HuH-7 (cell line): ENCODE measurements at places on chromosomes 2 and 18.

DNA sequence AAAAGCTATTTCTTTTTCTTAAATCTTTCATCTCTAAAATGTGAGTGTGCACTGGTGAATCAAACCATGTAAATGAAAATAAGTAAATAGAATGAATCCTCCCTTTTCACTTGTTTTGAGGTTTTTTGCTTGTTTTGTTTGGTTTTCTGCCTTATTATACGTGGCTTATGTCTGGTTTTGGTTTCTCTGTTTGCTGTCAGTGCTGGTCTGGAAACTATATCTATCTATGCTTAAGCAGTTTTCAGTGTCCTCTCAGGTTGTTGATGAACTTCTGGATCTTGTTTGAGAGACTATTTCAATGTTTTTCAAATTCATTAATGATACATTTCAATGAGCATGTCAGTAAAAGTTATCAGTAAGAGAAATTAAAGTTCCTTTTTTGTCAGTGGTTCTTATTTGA lies 48.1 kb upstream of the TNFRSF11A start:
- DNase-seq = no peak

- DNase-seq = no peak
Measured at GRCh38 chr2:157593411-157593810, 35.3 kb downstream of the ACVR1C start.

GRCh38 chr2:240892356-240892755 lies 3.6 kb downstream of the MAB21L4 start:
- DNase-seq = no peak

- DNase-seq = no peak
Measured at GRCh38 chr2:44071454-44072046, 75.8 kb upstream of the LRPPRC start.

DNA sequence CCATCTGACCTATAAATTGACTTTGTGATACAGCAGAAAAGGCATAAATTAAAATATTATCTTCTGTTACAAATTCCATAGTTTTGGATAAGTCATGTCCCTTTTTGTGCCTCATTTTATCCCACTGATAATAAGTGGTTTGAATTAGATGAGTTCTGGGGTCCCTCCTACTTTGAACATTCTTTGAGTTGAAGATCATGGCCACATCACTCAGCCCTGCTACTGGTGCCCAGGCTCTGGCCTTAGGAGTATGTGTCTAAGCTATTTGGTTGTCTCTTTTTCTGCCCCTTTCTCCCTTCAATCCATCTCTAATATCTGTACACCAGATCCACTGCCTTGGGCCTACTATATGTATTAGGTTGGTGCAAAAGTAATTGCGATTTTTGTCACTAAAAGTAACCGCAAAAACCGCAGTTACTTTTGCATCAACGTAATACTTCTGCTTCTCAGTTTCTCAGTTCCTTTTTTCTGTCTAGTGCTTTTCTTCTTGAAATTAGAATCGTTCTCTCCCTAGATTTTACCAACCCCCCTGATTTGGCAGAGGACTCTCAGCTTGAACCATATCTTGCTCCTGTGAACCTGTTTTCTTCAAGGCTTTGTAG lies 362.5 kb upstream of the TNP1 start:
- DNase-seq = no peak

- no peak for DNase-seq
Measured at GRCh38 chr2:44833171-44834069, 108.1 kb upstream of the SIX3 start.

- no peak for DNase-seq
Measured at GRCh38 chr2:108625828-108626195, 91.5 kb downstream of the LIMS1 start.

- DNase-seq = peak; percentile 52
Measured at GRCh38 chr2:237060534-237061312, 25.0 kb upstream of the COPS8 start.

- DNase-seq = no peak
Measured at GRCh38 chr2:118842661-118843482, 4.6 kb downstream of the EN1 start.

DNA sequence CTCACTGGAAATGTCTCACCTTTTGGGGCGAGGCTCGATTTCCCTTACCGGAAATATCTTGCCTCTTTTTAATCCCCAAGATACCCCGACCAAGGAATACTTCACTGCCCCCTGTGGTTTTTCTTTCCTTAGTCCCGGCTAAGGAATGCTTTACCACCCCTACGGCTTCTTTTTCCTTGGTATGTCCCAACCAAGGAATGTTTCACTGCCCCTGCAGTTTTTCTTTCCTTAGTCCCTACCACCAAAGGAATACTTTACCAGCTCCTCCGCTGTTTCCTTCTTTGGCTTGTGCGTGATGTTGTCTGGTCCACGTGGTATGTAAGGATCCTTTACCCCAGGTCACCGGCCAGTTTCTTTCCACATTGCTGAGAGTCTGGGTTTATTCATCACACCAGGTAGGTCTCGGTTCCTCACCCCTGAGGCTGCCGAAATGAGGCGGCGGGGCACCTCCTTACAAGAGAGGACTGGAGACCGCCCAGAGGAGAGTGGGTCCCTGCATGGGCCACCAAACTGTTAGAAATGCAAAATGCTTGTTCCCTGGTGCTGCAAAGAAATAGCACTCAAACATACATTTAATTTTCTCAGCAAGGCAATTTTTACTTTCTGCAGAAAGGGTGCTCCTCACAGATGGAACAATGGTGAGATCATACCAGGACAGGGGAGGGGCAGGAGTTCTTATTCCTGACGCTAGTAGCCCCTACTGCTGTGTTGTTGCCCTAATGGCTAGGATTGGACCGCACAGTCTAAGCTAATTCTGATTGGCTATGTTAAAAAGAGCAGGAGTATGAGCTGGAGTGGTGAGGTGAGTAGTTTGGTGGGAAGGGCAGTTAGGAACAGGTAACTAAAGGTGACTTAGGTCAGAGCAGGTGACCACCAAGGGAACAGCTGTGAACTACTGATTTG lies 33.4 kb upstream of the CLASP1 start:
- no peak for DNase-seq

DNA sequence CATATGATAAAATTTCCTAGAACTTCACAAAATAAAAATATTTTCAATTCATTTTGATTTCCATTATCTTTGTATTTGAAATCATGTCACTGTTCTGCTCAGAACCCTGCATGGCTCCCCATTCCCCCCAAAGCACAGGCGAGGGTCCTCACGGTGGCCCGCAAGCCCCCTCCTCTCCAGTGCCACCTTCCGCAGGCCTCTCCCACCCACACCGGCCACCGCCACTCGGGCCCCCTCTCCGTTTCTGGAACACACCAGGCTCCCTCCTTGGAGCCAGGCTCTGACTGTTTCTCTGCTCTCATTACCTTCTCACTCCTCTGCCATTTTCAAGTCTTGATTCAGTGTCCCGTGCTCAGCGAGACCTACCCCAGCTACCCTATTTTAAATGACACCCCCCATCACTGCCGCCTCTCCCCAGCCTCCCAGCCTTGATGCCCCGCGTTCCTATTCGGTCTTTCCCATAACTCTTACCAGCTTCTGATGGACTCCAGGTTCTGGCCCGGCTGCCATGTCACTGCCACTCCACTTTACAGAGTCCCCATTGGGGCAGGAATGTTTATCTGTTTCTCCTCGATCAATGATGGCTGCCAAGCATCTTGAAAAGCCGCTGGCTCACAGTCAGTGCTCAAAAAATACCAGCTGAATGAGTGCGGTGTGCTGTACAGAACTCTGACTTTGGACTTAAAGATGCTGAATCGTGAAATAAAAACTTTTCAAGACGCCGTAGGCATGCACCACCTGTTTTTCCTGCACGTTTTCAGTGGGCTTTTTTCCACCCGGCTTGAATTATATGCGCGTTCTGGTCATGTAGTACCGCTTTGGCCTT lies 201.0 kb downstream of the GBX2 start:
- no peak for DNase-seq

DNA sequence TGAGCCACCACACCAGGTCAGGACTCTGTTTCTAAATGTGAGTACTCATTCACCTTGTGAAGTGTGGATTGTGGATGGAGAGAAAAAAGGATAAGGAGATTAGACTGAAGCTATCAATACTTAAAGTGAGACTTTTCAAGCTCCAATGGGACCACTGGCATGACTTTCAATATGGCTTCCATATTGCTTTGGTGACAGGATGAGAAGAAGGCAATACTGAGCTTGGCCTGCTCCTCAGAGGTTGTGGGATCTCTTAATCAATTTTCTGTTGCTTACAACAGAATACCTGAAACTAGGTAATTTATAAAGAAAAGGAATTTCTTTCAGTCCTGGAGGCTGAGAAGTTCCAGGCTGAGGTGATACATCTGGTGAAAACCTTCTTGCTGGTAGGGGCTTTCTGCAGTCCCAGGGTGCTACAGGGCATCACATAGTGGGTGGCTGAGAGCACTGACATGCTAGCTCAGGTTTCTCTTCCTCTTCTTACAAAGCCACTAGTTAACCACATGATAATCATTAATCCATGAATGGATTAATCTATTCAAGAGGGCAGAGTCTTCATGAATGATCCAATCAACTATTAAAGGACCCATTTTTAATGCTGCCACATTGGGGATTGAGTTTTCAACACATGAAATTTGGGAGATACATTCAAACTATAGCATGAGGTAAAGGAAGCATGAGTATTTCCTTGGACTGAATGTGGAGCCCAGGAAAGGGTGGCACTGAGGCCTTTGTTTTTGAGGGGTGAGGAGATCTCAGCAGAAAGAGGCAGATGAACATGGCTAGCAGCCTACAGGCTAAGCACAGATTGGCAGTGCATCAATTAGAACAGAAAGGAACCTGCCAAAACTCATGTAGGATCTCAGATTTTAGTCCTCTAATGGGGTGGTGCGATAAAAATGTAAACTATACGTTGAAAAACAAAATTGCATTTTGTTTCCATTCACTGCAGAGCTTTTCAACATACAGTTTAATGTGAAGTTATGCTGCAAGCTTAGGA lies 274.5 kb downstream of the PIK3C3 start:
- DNase-seq = no peak

- DNase-seq = no peak
Measured at GRCh38 chr2:8934338-8934737, 69.1 kb downstream of the MBOAT2 start.

GRCh38 chr2:98880266-98881152 lies 55.5 kb downstream of the CRACDL start:
- peak; percentile 56 for DNase-seq

- DNase-seq = no peak
Measured at GRCh38 chr2:110755491-110756078, 23.2 kb downstream of the ACOXL start.

- DNase-seq = no peak
Measured at GRCh38 chr18:12253663-12254135, 462 bp upstream of the CIDEA start.

DNA sequence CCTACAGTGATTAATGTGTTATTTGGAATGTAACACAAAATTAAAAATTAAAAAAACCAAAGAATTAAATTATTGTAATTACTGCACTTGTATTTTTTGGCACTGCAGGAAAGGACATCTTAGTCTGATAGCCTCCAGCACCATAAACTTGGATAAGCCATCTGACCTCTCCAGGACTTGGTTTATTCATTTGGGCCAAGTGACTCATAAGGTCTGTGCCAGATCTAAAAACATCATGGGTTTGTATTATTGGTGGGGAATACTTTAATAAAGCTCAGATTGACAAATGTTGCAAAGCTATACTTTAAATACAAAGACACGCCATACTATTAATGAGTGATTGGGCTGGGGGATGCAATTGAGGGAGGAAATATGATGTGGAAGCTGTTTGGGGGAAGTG lies 225.2 kb downstream of the ZNF521 start:
- DNase-seq = no peak

DNA sequence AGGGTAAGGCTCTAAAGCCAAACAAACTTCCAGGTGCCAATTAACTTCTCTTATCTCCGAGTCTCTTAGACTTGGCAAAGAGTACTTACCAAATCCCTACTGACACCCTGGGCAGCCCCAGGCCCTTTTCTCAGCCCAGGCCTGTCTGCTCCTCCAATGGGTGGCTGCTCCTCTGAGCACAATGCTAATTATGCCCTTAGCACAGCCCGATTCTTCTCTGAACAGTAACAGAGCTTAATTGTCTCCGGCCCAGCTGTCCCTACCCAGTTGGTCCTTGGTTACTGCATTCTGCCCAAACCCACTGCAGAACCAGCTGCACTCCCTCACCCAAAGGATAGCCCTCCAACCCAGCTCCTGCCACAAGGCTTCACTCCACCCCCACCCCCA lies 110.3 kb downstream of the SMAD7 start:
- DNase-seq = no peak

- DNase-seq = no peak
Measured at GRCh38 chr2:15973481-15974401, 33.4 kb downstream of the MYCN start.

DNA sequence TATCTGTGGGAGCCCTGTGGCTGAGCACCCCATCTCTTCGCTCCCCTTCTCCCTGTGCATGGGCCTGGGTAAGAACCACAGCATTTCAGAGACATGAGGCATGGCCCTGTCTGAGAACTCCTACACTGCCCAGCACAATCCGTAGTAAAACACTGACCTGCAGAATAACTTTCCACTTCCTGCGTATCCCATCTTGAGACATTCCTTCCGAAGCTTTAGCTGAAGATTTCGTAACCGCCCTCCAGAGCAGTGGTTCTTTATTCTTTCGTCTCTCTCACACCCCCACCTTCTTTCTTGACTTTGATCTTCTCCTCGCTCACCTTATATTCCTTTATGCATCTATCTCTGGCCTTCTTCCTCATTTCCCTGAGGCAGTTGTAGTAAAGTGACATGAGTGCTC lies 381.1 kb downstream of the HRH4 start:
- no peak for DNase-seq

GRCh38 chr2:176390276-176391147 lies 121.3 kb downstream of the MTX2 start:
- DNase-seq = no peak

- no peak for DNase-seq
Measured at GRCh38 chr2:98216616-98217015, 129.6 kb upstream of the CNGA3 start.

DNA sequence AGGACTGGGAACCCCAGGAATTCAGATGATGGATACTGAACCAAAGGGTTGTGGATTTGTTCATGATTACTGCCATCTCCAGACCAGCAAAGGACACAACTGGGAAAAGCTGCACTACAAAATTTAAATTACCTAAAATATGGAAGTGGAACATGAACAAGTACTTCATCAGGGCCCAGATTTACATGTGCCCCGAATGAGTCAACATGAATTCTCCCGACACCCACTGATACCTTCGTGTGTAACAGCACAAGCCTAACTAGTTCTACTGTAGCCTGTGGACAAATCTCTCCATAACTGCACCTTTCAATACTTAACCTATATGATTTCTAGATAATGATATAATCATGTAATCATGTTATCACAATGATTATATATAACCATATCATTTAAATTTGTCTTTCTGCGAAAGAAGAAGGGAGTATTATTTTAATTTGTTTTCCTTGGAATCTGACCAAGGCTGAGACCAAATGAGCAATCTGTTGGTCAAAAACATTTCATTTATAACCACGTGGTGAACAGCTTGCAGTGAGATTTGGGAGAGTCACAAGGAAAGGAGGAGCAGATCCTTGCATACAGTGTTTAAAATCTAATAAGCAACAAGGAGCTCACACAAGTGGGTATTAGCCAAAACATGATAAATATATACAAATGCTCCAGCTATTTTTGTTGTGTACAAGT lies 70.5 kb downstream of the CACNB4 start:
- no peak for DNase-seq

DNA sequence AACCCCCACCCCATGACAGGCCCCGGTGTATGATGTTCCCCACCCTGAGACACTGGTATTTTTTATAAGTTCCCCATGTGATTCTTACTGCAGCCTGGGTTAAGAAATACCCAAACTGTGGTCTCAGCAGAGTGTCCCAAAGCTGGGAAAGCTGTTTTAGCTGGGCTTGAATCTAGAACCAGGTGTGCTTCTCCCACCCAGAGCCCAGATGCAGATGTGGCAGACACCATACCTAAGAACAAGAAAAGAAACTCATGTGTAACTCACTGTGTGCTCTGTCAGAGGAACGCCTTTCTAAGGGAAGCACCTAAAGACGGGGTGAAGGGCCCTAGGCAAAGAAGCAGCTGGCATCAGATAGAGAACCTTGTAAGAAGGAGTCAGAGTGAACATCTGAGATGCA lies 23.9 kb downstream of the DOK1 start:
- no peak for DNase-seq
